NK-92 treated with Interleukin-12 subunit alpha and Interleukin-12 subunit beta, amount 100 ng/mL, for 24 hours (cell line): ENCODE measurements at places on chromosomes 16 and 17.

- no peak for DNase-seq
These were observed 8.5 kb downstream of the UBN1 start for GRCh38 chr16:4855804-4856203.

DNA sequence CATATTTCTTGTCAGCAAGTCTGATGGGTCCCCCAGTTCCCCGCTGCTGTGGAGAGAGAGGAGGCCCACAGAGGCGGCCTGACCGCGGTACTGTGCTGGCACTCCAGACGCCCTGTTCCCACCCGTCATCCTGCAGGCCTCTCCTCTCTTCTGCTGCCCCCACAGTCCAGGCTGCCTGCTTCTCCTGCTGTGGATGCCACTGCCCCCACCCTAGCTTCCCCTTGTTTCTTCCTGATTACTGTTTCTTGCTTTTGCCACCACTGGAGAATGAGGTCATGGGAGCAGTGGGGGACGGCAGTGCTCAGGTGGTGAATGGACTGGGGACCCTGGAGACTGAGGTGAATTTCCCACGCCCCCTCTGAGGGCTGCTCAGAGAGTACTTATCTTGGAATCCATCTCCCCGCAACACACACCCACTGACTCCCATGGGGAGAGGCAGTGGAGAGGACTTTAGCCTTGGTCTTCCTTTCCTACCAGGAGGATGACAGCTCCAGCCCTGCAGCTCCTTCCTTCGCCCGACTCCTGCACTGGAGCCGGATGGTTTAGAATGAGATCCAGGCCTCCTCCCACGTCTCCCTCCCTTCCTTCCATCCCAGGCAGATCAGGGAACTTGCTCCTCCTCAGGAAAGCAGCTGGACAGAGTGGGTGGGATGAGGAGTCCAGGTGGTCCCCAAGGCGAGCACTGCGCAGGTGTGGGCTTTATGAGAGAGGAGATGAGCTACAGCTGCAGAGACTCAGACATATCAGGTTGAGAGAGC is 60.4 kb downstream of the PLXDC1 start:
- no peak for DNase-seq

DNA sequence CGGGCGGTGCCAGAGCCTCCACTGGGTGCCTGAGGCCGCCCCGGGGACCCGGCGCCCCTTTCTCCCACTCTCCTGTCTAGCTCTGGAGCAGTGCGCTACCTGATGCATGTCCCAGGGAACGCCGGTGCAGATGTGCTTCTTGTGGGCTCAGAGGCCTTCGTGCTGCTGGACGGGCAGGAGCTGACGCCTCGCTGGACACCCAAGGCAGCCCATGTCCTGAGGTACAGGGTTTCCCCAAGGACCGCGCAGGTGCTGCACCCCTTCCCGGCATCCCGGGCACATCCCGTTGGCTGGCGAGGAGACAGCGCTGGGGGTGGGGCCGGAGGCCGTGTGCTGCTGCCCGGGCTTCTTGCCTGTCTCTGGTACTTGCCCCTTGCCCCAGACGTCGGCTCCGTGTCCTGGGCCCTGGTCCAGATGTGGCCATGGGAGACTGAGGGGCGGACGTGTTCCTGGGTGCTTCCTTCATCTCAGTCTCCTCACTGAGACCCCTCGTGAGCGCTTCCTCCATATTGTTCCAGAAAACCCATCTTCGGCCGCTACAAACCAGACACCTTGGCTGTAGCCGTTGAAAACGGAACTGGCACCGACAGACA is 12.5 kb downstream of the RGS11 start:
- no peak for DNase-seq

DNA sequence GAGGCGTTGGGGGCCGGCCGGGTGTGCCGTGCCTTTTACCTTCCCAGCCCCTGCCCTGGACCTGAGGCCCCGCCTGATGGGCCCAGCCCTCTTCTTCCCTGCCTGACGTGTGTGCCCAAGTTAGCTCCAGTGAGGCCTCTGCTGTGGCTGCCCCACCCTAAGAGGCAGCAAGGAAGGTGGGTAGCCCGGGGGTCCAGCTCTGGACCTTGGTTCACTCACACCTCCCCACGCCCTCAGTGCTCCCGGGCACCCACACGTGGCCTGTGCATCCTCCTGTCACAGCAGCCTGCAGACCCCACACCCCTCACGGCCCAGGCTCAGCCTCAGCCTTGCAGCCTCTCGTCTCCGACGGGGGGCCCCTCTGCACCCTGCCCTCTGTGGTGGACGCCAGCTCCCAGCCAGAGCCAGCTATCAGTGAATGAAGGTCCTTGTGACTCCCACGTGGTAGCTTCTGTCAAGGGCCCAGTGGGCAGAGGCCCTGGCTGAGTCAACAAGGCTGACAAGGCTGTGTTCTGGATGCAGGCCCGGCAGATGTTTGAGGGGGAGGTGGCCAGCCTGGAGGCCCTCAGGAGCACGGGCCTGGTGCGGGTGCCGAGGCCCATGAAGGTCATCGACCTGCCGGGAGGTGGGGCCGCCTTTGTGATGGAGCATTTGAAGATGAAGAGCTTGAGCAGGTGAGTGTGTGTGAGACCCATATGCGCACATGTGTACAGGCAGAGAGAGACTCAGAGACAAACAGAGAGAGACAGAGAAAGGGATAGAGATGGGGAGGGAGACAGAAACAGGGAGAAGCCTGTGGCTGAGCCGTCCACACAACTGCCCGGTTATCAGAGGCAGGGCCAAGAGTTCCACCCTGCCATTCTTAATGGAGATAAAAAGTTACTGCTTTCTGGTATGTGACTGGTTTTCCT is 2.8 kb downstream of the FN3K start:
- DNase-seq: no peak

- no peak for DNase-seq
These were observed 460.4 kb upstream of the ASIC2 start for GRCh38 chr17:33753452-33753851.

DNA sequence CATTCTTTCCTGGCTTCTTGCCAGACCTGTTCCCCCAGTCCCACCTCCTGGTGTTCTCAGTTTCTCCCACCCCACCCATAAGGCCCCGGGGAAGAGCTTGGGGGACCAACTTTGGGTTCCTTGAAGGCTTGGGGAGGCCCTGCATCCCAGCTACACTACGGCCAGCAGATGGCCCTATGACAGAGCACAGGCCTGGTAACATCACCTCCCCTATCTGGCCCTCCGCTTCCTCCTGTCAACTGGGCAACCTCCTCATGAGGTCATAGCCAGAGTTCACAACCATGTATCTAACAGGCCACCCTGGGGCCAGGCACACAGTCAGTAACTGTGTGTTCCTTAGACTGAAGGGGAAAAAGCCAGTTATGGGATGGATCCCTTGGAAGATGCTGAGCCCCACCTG is 31.4 kb downstream of the MYO15A start:
- DNase-seq: no peak

- DNase-seq: no peak
These were observed 60.3 kb upstream of the CORO6 start for GRCh38 chr17:29682987-29683386.

- DNase-seq: no peak
These were observed 13.7 kb downstream of the METTL22 start for GRCh38 chr16:8634991-8635736.

GRCh38 chr16:67533024-67533560 is 4.5 kb downstream of the RIPOR1 start:
- DNase-seq: no peak

DNA sequence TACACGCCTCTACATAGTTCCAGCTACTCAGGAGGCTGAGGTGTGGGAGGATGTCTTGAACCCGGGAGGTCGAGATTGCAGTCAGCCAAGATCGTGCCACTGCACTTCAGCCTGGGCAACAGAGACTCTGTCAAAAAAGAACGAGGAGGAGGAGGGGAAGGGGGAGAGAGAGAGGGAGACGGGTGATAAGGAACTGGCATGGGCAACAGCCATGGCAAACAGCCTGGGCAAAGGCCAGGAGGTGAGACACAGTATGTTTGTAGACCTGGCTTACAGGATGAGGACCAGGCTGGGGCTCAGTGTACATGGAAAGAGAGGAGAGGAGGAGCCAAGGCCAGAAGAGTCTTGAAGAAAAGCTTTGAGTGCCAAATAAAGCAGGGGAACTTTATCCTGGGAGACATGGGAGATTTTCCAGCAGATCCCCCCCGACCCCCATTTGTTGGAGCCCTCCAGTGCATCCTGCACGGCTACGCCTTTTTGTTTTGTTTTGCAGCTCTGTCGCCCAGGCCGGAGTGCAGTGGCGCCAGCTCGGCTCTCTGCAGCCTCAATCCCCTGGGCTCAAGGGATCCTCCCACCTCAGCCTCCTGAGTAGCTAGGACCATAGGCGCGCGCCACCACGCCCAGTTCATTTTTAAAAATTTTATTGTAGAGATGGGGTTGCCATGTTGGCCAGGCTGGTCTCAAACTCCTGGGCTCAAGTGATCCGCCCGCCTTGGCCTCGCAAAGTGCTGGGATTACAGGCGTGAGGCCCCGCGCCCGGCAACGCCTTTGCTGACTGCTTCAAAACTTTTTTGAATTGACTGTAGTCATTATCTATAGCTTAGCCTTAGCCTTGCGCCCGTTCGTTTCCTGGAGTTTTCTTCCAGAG is 1.3 kb upstream of the ALKBH5 start:
- DNase-seq: no peak

DNA sequence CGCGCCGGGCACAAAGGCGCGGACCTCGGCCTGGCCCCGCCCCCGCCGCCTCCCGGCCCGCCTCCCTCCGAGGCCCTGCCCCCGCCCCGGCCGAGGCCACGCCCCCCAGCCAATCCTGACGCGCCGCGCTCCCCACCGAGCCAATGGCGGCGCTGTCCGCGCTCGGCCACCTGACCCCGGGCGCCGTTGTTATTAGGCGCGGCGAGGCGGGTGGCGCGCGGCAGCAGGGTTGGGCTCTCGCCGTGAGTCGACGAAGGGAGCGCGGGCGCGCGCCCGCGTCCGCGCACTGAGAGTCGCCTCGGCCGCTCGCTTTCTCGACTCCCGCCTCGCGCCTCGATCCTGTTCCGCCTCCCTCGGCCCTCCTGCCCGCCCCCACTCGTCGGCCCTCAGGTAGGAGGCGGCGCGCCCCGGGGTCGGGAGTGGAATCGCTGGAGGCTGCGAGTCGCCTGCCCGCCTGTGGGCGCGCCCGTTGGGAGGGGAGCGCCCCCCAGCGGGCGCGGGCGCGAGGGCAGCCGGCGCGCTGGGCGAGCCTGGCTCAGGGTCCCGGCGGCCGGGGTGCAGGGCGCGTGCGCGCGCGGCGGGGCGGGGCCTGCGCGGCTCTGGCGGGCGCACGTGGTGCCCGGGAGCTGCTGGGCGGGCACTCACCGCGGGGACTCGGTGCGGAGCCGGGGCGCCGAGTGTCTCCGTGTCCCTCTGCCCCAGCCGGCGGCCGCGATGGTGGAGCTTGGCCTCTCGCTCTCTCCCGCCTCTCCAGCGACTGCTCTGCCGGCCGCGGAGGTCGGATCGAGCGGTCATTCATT is 405 bp upstream of the CBLN1 start:
- DNase-seq: no peak

- DNase-seq: no peak
These were observed 5.6 kb downstream of the RCVRN start for GRCh38 chr17:9899280-9900043.

DNA sequence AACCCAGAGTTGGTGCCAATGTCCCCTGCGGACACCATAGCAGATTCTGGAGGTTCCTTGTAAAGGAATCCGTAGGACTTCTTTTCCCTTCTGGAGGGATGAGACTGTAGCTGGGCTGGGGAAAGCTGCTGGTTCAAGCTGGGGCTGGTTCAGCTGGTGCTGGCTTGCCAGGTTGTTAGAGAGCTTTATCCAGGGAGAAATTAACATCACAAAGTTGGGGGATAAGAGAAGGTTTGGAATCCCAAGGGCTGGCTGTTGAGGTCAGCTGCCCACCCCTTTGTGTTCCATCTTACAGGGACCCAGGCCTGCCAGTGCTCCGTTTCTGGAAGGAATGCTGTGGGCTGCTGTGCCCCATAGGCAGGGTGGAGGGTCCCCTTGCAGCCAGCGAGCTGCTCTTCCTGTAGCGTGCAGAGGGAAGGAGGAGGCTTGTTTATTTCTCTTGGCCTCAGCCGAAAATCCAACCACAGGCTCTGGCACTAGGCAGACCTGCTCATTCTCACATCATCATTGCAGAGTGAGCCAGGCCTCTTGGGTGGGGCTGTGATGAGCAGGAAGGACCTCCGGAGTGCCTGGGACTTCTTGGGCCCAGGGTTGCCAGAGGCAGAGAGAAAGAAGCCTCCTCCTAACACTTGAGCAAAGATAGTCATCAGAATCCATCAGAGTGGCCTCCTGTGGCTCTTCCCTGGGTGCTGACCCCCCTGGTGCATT is 251.1 kb downstream of the SEC14L1 start:
- DNase-seq: no peak

- no peak for DNase-seq
These were observed 884 bp upstream of the JPT1 start for GRCh38 chr17:75155191-75155601.

- no peak for DNase-seq
These were observed 4.5 kb upstream of the NAT9 start for GRCh38 chr17:74780443-74781238.

GRCh38 chr16:85041219-85042166 is 13.9 kb downstream of the KIAA0513 start:
- no peak for DNase-seq

GRCh38 chr17:8494021-8494420 is 58.3 kb downstream of the NDEL1 start:
- no peak for DNase-seq

GRCh38 chr16:66099306-66099705 is 267.2 kb upstream of the CDH5 start:
- no peak for DNase-seq

GRCh38 chr16:46613352-46613751 is 7.8 kb downstream of the SHCBP1 start:
- no peak for DNase-seq

- DNase-seq: no peak
These were observed 45.2 kb upstream of the STAC2 start for GRCh38 chr17:39270923-39271322.

DNA sequence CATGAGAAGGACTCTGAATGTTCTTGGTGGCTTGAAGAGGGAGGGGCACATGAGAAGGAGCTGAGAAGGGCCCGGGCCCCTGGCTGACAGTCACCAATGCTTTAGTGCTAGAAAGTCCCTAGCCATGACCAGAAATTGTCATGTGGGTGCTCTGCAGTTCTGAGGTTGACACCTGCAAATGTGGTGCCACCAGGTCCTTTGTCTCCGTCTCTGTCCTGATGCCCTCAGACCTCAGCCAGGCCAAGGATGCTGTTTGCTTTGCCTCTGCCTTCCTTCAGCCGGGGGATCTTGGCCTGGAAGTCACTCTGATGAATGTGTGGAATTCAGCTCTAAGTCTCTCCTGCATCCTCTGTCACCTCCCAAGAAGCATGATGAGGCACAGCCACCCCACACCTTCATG is 63.6 kb downstream of the TNFRSF13B start:
- no peak for DNase-seq

DNA sequence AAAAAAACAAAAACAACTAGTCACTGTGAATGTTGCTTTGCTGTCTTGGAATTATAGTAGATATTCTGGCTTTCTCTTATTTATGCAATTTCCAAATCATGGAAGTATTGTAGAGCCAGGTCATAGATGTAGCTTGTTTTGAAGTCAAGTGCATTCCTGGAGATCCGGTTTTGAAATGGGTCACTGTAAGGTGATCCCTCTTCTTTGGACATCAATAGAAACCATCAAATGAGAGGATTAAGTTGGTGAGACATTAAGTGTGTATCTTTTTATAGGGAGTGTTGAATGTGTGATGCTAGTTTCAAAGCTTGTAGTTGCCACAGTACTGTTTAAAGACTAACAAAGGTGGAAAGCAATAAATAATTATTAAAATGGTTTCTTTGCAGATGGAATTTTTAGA is 4.5 kb downstream of the PRKAR1A start:
- DNase-seq: no peak

GRCh38 chr16:3148256-3149192 is 13.7 kb downstream of the ZNF213 start:
- DNase-seq: no peak
